DMS79 (cell line): ENCODE measurements at places on chromosomes 11 and 22.

DNA sequence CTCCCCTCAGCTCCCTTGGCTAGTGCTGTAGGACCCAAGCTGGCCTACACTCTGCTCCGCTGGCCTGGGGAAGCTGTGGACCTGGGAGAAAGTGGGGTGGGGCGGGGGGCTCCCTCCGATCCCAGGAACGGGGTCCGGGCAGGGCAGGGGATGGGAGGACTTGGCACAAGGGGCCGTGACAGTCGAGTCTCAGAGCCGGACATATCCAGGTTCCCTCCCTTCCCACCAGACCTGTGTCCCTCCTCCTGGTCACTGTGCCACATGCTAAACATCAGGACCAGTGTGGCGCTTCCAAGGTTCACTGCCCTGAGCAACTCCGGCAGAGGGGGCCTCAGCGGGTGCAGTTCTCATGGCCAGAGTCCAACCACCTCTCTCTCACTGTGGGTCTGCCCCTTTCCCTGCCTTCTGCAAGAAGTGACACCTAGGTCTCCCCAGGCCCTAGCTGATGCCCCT is 2.0 kb downstream of the DUSP8 start:
- DNase-seq = no peak

- no peak for DNase-seq
Observed at GRCh38 chr11:86720546-86720945, 48.1 kb upstream of the ME3 start.

DNA sequence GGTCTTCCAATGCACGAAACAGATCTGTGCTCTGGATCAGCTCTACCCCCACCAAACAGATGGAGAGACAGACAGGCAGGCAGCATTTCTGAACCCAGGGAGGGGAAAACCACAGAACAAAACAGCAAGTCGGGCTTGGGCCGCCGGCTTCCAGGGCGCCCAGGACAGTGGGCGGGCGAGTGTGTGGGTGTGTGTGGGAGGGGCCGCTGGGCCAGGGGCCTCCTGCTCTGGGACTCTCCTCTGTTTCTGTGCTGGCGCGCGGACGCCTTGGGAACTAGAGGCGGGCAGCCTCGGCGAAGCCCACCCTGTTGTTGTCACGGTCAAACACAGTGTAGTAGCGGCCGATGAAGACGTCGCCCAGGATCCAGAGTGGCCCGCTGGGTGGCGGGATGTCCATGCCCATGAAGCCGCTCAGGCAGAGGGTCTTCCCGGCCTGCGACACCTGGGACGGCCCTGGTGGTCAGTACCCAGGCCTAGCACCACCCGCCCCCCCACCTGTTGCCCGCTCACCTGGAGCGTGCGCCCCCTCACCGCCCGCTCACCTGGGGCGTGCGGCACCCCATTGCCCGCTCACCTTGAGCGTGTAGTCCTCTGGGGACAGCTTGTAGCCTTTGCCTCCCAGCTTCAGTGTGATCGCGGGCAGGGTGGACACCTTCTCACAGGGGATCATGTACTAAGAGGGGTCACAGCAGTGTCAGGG is 3.0 kb upstream of the IFITM10 start:
- DNase-seq = no peak

DNA sequence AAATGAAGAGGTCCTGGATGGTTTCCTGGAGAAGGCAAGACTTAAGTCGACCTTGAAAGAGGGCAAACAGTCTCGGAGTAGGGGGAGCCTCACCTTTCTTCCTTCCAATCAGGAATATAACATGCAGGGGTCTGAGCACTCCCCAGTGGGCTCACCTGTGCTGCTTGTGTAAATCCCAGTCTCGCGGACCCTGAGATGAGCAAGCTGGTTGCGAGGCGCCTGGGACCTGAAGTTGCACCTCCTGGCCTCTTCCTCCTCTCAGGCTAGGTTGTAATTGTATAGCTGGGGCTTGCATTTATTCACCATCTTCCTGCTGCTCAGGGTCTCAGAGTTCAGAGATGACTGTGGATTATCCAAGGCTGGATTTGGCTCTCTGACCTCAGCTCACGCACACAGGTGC is 7.5 kb upstream of the WBP2NL start:
- no peak for DNase-seq

GRCh38 chr11:96013461-96014213 is 89.7 kb upstream of the MTMR2 start:
- DNase-seq = no peak

GRCh38 chr22:50606165-50606945 is 5.8 kb downstream of the MAPK8IP2 start:
- no peak for DNase-seq

DNA sequence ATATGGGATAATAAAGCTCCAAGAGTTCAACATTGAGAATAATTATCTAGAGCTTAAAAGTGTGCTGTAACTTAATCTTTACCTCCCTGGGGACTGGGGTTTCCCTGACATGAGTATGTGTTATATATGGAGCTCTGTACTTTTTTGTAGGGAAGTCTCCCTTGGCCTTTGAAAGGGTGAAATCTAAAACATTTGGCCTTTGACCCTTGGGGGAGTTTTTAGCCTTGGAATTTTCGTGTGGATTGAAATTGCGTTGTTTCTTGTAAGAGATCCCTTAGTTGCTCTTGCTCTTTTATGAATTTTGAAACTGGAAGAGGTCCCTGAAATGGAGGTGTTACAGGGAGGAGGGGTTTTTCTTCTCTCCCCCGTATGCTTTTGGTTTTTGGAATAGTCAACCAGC is 450.0 kb downstream of the NELL1 start:
- no peak for DNase-seq

DNA sequence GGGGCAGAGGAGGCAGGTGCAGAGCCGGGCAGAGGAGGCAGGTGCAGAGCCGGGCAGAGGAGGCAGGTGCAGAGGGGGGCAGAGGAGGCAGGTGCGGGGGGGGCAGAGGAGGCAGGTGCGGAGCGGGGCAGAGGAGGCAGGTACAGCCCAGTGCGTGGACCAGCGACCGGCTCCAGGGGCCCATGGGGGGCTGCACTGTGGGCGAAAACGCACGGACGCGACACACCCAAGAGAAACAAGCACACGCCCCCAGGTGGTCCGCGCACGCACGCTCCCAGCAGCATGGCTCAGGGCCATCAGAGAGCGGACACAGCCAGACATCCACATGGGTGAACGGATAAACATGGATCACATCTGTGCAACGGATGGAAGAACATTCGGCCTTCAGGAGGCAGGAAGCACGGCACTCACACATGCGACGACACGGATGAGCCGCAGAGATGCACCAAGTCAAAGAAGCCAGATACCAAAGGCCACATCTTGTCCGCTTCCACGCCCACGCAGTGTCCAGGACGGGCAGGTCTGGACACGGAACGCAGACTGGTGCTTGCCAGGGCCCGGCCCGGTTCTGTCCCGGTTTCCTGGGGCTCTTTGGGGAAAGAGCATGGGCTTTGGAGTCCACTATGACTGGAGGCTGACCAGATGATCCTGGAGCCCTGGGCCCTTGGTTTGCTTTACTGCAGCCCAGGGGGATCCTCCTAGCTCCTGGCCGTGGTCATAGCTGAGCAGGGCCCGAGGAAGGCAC is 21.8 kb downstream of the OSBPL5 start:
- no peak for DNase-seq

GRCh38 chr11:23959462-23959861 is 537.4 kb upstream of the LUZP2 start:
- DNase-seq = no peak

DNA sequence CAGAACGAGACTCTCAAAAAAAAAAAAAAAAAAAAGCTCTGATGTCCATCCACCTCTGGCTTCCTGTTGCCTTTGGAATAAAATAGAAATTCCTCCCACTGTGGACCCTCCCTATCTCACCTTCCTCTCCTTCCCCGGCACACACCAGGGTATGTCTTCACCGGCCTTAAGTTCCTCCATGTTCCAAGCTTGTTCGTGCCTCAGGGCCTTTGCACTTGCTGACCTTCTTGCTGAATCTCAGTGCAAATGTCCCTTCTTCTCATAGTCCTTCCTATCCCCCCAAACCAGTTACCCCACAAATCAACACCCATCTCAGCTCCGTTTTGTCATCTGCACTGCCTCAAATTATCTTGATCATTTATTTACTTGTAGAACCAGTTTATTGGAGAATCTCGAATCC is 20.6 kb downstream of the IFT27 start:
- DNase-seq = no peak

- no peak for DNase-seq
Observed at GRCh38 chr11:8040921-8041285, 40.1 kb upstream of the TUB start.

DNA sequence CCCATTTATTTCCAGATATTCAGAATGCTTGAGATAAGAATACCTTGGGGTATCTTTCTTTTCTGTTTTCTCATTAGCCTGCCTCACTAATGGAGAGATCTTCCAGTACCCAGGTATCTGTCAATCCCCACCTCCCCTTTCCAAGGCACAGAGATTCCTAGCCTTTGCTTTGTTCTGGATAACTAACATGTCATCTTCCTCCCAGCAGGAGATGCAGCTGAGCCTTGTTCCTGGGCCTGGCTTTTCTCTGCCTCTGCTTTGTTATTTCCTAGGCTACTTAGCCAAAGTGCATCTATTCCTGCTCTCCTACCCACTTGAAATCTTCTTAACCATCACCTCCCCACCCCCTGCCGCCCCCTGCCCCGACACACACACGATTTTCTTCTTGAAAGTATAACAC is 297.1 kb downstream of the NELL1 start:
- DNase-seq = no peak

GRCh38 chr11:57461841-57462489 is 1.6 kb downstream of the RTN4RL2 start:
- DNase-seq = no peak

- DNase-seq = no peak
Observed at GRCh38 chr11:76640501-76640900, 30.0 kb downstream of the LRRC32 start.

DNA sequence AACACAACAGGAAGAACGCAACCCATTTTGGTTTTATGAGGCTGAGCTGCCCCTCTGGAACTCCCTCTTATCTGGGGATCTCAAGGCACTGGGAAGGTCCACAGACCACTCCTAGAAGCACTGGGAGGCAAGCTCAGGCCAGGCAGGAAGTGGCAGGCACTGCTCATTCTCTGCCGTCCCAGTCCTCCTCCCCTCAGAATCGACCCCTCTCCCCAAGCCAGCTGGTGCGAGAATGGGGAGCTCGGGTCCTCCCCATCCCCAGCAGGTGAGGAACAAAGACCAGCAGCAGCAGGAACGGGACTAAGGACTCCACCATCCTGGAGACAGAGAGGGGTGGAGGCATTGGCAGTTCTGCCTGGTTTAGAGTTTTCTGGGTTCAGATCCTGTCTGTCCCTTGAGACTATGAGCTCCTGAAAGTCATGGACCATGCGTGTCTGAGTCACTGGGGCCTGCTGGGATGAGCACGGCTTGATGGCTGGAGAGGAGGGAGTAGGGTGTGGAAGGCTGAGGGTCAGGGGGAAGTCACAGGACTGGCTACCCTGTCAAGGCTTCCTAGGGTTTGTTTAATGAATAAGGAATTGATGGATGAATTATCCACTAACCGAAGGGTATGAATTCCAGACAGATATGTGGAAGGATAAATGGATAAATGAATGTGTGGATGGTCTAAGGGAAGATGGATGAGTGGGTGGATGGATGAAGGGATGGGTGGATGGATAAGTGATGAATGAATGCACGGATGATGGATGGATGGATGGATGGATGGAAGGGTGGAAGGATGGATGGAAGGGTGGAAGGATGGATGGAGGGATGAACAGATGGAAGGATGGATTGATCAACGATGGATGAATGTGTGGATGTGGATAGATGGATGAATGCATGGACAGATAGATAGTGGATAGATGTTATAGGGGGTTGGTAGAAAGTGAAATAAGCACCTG is 6.4 kb downstream of the MYEOV start:
- DNase-seq = no peak

GRCh38 chr11:78562398-78562797 is 12.3 kb downstream of the NARS2 start:
- DNase-seq = no peak

DNA sequence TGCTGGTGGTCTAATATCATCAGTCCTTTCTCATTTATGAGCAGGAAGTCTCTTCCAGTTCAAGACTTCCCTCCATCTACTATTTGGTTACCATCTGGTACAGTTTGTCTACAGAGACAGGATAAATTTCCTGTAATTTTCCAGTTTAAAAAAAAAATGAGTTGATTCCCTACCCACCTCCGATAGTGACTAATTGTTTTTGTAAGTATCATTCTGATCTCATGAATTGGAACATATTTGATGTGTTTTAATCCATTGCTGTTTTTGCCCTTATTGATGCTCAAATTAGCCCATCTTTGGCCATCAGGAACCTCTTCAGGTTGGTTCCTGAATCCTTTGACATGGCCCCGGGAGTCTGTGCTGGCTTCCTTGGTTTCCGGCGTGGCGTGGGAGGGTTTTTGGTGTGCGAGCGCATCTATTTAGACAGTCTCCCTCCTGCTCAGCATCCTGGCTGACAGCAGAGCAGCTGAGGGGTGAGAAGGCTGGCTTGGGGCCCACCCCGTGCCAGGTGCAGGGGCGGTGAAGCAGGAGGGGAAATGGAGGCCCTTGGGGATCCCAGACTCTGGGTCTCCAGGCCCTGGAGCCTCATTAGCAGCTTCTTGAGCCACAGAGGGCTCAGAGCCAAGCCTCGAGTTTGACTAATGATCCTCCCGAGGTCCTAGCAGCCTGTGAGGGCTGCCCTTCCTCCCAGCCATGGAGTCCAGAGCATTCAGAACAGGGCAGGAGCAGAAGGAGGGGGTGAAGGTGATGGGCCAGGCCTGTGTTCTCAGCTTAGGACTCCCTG is 6.8 kb downstream of the OMP start:
- peak; percentile 96 for DNase-seq

DNA sequence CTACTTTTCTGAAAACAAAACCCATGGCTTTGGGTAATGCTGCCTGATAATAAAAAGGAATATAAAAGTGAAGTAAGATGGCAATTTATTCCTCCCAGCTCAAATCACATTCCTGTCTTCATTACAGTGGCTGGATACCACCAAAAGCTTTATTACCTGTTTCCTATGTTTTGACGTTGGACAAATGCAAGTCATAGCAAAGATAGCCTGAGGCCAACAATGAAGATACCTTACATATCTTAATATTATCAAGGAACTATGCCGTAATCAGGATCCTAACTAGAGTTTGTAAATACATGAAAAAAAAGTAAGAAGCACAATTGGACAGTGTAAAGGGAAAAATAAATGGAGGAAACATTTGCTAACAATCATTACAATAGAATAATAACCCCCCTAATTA is 202.4 kb downstream of the SOX6 start:
- DNase-seq = no peak

DNA sequence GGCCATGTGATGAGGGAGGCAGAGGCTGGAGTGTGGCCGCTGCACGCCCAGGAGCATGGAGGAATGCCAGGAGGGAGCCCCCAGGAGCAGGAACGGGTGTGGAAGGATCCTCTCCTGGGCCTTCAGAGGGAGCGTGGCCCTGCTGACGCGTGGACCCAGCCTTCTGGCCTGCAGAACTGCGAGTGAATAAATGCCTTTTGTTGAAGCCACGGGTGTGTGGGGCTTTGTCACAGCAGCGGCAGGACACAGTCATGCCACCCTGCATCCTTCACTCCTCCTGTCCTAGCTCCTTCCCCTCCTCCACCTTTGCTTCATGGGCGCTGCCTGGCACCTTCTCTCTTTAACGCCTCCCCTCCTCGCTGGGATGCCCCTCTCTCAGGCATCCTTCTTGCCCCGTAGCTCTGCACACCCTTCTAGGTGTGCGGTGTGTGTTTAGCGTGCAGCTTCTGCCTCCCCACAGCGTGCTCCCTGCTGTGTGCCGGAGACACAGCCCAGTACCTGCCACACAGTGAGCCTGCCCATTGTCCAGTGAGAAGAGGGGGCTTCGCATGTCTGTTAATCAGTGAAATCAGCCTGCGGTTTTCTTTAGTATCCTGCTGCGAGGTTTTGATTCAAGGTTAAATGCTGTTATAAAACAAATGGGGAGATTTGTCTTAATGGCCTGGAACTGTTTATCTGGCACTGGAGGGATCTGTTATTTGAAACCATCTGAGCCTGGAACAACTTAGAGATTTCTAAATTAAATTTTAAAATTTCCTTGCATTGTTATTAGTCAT is 459.6 kb downstream of the TBC1D22A start:
- peak; percentile 42 for DNase-seq
